ENCODE measurements at places on chromosomes 4 and X.

GRCh38 chrX:716136-716535 lies 85.5 kb downstream of the SHOX start:
- no peak for DNase-seq

GRCh38 chr4:150337734-150338133 lies 244.2 kb upstream of the MAB21L2 start:
- DNase-seq = peak; percentile 40

DNA sequence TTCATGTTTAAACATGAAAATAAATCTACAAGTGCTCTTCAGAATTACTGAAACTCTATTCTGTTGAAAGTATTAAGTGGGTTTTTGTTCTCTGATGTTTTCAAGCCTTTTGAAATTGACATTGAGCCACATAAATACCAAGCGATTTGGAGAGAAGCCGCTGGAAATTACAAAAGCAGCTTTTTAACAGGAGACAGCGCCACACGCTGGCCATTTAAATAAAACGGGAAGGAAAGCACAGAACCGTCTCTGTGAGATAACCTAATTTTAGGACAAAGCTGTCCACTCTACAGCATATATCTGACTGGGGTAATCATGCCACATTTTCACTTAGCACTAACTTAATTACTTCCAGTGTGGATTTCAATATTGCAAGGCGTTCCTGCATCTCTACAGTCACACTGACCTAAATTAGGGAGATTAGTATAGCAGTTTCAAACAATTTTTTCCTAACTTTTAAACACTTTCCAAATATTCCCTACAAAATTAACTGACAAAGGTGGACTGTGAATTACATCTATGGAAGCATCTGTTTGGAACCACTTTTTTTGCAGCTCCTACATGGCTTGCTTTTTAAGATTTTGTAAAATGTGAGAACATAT lies 6.8 kb upstream of the ANOS1 start:
- no peak for DNase-seq

GRCh38 chrX:39442332-39442731 lies 641.1 kb downstream of the MID1IP1 start:
- DNase-seq = no peak

DNA sequence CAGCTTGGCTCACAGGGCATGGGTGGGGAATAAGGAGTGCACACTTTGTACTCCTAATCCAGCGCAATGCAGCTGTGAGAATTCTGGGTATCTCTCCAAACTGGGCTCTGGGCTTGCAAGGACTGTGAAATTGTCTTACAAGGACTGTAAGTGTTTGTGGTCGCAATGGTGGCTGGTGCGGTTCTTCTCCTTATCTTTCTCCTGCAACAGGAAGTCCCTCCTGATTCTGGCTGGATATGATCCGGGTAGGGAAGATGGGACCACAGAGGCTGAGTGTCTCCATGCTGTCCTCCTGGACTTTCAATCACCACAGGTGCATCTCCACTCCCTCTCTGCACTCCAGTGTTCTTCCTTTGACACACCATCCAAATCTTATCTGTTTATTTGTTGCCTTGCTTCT lies 55.7 kb upstream of the GYPE start:
- DNase-seq = no peak

DNA sequence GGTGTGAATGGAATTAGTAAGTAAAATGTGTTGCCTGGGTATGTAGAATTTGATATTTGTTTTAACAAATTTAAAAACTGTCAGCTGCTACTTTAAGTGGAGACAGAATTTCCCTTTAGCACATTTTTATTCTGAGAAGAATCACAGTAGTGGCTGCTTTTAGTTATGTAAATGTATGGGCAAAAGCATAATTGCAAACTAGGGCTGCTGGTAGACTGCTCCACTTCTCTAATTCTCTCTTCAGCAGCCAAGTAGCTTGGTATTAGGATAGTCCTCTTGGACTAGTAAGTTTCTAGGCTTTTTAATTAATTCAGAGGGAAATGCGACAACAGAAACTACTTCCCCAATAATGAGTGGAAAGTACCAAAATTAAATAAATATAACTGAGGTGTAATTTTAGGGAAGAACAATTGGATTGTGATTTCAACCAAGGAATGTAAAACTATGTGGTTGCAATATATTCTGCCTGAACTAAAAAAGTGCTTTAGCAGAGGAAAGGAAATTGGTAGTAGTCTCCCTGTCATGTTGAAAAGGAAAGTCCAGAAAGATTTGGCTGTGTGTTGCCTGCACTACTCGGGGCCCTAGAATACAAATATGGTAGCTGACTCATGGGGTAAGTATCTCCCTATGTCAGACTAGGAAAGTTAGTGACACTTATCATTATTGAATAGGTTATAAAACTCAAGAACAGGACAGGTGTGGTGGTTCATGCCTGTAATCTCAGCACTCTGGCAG lies 9.2 kb upstream of the EIF4E start:
- peak; percentile 39 for DNase-seq

DNA sequence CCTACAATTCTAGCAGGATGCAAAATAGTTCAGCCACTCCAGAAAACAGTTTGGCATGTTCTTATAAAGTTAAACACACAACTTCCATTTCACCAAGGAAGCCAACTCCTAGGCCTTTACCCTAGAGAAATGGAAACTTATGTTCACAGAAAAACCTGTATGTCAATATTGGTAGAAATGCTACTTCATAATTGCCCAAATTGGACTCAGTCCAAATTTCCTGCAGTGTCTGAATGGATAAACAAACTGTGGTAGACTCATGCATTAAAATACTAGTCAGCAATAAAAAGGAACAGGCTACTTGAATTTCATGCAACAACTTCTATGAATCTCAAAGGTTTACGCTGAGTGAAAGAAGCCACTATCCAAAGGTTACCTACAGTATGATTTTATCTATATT lies 1738.8 kb upstream of the IGFBP7 start:
- DNase-seq = no peak

DNA sequence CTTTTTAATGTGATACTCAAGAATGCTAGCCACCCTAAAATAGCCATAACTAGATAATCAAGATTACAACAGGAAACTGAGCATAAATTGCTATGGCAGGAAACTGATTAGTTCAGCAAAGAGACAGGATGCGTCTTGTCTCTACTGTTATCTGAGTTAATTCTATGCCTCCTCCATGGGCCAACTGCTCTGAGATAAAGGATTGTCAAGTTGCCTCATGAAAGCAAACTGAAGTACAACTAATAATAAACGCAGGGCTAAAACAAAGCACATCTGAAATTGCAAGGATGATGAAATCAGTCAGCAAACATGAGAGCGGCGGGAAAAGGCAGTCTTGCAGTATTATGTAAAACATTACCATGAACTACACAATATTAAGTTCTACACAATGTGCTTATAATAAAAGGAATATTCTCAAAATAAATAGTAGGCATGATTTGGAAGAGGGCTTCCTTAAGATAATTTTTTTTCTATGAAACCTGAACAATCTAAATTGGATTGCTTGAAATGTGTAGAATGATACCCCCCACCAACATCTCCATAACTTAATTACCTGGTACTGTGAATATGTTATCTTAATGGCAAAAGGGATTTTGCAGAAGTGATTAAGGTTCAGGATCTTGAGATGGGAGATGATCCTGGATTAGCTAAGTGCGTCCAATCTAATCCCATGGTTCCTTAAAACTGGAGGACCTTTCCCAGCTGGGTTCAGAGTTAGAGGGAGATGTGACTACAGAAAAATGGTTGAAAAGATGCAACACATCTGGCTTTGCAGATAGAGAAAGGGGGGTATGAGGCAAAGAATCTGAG lies 65.9 kb downstream of the ANTXR2 start:
- DNase-seq = no peak

DNA sequence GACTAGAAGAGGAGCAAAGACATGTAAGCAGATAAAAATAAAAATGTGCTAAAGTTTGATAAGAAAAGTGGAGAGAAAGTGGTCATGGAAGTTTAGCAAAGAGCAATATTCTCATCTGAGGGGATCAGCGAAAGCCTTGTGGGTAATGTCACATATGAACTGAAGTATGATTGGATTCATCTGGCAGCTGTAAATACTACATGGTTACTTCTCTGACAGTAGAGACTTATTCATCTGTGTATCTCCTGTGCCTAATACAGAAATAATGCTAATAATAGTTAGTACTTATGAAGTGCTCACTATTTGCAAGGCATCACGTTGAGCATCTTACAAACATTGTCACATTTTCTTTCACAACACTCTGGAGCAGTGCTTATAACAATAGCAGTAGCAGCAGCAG lies 8.9 kb upstream of the IGSF1 start:
- no peak for DNase-seq

Data from astrocyte (in vitro differentiated cells and primary cell).